ENCODE measurements at places on chromosomes 2 and 18.

- DNase-seq = no peak
Observed at GRCh38 chr2:50086450-50086849, 932.1 kb upstream of the FSHR start.

DNA sequence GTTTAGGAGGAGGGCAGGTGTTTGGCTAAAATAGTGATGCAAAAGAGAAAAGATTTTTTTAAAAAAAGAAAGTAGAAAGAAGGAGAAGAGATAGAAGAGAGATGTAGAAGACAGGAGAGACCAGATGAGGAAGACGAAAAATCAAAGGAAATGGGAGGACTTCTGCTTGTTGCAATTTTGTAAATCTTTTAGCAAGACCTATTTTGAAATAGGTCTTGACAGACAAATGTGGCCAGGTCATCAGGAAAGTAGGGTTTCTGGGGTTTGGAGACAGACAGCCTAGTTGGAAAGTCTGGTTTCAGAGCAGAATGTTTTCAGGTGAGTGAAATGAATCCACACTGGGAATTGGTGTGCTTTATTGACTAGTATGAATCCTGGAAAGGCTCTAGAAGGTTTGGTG is 104.5 kb upstream of the CAVIN2 start:
- no peak for DNase-seq

GRCh38 chr2:179686718-179687342 is 174.6 kb downstream of the ZNF385B start:
- no peak for DNase-seq

GRCh38 chr2:120110507-120110906 is 97.6 kb downstream of the EPB41L5 start:
- no peak for DNase-seq

- no peak for DNase-seq
Observed at GRCh38 chr18:8366656-8367055, 242.6 kb upstream of the RAB12 start.

DNA sequence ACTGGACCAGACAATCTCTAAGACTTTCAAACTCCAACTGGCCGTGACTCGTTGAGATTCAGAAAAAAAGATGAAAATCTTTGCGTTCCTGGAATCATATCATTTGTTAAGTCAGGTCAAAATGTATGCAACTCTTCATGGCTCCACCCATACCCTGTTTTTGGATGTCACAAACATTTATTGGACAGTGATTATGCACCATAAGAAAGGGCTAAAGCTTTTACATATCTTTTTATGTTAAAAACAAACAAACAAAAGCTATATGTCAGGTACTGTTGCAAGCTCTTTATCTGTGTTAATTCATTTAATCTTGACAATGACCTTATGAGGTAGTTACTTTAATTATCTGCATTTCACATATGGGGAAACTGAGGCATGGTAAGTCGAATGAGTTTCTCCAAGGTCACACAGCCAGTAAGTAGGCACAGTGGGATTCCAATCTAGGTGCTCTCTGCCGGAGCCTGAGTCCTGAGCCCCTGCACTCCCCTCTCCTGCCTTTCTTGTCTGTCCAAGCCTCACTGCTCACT is 145.7 kb upstream of the MYCN start:
- no peak for DNase-seq

DNA sequence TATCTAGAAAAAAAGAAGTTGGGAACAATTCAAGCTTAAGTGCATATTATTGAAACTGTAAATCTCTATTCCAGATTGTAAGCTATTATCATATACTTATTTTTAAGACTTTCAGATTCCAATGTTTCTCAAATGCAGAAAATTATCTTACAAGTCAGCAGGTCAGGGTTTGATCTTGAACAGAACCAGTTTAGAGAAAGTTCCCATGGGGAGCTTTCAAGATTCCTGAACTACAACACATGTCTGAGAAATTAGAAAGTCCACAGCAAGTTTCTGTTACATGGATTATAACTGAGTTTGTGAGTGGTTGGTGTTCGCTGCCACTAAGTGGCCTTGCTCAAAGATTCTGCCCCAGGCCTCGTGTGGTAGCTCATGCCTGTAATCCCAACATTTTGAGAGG is 31.6 kb upstream of the SP3 start:
- DNase-seq = no peak

DNA sequence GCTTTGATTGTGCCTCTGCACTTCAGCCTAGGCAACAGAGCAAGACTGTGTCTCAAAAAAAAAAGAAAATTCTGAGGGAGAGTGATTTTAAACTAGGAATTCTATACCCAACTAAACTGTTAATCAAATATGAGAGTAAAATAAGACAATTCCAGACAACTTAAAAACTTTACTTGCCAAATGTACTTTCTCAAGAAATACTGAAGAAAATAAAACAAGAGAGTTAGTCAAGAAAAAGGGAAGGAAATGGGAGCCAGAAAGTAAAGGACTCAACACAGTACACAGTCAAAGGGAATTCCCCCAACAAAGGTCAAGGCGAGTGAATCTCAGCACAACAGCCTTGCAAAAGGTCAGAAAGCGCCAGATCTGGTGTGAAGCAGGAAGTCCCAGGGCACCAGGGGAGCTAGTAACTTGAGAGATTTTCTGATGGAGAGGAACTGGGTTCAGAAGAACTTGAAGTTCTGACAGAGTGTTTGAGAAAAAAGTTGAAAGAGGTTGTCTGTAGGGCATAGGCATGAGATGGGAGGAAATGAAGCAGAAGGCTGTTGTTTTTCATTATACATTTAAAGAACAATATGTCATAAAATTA is 22.6 kb upstream of the TBC1D8 start:
- DNase-seq = no peak

- DNase-seq = no peak
Observed at GRCh38 chr2:75276093-75277029, 77.0 kb upstream of the TACR1 start.
